ENCODE measurements at places on chromosomes 3 and 15.
A peak's percentile ranks its signal among the peaks of the same experiment; 100 is the strongest.

DNA sequence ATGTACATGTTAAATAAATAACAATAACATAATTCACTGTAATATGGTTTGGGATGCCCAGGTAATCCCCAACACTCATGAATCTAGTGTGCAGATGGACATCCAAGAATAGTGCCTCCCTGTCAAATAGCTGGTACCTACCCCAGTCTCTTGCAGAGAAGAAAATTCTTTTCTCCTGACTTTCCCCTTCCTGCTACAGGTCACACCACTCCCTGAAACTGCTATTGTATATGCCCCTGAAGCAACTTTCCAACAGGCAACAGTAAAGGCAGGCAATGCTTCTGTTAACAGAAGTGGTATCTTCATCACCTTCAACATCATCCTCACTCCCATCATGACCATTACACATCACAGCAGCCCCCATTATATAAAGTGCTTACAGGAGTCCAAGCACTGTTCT, 431.6 kb downstream of the MAGI1 start:
- no peak for DNase-seq

- DNase-seq: peak; percentile 36
Measured at GRCh38 chr15:81297603-81298575, 26.1 kb downstream of the STARD5 start.

- DNase-seq: no peak
Measured at GRCh38 chr3:52831500-52832301, 1.2 kb upstream of the ITIH4 start.

GRCh38 chr3:133742351-133743091, 3.7 kb upstream of the TF start:
- DNase-seq: no peak

GRCh38 chr15:77096138-77096537, 25.2 kb upstream of the TSPAN3 start:
- no peak for DNase-seq

DNA sequence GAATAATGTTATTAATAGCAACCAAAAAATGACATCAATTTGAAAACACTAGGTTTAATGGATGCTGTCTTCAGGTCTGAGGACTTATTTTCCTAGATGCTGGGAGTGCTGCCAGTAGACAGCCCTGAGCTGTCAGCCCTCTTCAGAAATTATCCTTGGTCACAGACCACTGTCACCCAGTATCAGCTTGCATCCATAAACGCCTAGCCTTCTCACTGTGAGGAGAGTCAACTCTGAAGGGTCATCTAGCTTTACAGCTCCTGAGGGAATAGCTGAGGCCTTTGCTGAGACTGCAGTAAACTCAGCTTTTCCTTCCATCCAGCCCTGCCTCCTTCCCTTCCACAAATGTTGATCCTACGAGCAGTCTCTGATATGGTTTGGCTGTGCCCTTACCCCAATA, 19.4 kb upstream of the MNS1 start:
- DNase-seq: no peak

DNA sequence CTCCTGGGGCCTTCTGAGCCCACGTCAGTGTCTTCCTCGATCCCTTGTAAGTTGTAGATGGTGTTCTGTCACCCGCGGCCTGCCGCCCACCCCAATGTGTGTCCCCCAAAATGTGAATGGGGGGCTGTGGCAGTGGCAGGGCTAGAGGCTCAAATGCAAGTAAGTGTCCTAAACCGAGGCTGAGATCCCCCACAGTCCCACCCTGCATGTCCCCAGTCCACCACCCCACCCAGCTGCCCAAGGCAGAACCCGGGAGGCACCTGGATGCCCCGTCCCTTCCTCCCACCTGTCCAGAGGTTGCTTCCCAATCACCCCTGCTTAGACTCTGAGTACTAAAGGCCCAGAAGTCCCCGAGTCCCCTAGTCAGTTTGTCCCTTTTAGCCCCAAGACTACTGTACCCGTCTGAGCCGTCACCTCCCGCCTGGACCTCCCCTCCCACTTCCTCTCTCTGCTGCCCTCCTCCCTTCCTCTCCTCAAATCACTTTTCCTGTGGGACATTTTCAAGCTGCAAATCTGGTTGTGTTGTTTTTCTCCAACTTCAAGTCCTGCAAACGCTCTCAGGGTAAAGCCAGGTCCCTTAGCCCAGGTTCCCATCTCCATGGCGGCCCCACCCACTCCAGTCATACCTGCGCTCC, 11.8 kb upstream of the PLXND1 start:
- DNase-seq: no peak

- DNase-seq: no peak
Measured at GRCh38 chr3:137792626-137793271, 28.6 kb downstream of the SOX14 start.

GRCh38 chr3:78268716-78269668, 1229.1 kb downstream of the ROBO2 start:
- DNase-seq: no peak

- no peak for DNase-seq
Measured at GRCh38 chr15:58726867-58727266, 22.6 kb downstream of the ADAM10 start.

DNA sequence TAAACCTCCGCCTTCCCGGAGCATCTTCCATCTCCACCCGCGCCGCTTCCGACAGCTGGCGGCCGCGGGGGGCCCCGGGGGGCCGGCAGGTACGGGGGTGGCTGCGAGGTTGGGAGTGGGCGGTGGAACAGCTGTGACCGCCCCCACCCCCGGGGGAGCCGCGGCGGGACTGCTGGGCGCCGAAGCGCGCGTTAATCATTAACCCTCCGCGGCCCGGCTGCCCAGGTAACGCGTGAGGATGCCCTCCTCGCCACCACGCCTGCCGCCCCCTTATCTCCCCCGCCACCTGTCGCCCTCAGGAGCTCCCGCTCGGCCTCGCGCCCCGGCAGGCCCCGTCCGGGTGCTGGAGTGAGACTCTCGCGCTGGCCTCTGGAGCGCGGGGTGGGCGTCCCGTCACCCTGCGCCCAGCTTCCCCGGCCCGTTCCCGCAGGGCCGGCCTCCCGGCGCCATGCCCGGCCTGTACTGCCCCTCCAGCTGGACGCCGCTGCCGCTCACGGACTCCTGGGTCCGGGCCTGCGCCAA, 757 bp downstream of the VWA5B2 start:
- peak; percentile 20 for DNase-seq

DNA sequence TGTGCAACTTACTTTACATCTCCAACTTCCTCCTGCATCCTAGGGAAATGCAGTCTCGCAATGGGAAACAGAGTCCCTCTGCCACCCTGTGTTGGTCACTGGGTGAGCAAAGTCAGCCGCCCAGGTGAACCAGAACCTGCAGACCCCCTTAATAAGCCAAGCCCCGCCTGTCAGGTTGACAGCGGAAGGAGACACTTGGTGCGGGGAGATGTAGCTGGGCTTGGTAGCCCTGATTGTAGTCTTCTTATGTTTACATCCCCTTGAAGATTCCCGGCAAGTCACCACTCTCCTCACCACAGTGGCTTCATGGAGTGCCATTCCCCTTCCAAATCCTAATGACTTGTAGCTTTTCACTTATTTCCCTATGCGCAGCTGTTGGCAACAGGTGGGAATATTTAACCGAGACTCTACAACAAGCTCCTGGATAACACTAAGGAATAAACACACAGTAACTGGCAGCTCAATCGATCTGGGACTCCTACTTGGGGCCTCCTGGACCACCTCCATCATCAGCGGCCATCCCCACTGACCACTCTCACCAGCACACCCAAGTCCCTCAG, 17.7 kb upstream of the CLSTN2 start:
- no peak for DNase-seq

DNA sequence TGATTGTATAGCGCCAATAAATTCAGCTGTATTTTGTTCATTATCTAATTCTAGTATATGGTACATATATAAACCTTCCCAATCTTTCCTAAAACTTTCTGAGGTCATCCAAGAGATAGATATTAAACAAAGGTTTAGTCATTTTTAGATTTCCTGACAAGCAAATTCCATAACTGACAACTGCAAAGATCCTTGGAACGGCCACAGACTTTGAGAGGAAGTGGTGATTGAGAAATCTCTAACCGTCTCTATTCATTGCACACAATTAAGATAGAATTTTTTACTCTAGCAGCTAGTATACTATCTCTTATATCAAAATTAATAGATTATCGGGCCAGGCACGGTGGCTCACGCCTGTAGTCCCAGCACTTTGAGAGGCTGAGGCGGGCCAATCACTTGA, 4.7 kb downstream of the CSNK1G1 start:
- DNase-seq: no peak

DNA sequence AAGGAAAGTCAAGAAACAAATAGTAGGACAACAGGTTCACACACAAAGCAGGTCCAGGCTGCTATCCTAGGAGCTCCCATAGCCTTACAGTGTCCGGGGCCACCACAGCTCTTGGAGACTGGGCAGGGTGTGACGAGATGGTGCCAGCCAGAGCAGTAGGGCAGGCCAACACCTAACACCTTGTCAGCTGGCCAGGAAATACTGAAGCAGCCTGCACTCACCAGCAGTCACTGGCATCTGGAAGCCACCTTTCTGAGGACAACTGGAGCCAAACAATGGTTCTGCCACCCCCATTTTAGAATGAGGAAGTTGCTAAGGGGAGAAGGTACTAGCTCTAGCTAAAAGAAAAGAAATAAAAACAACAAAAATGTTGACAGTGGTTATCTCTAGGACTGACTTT, 47.2 kb downstream of the CCDC12 start:
- no peak for DNase-seq

DNA sequence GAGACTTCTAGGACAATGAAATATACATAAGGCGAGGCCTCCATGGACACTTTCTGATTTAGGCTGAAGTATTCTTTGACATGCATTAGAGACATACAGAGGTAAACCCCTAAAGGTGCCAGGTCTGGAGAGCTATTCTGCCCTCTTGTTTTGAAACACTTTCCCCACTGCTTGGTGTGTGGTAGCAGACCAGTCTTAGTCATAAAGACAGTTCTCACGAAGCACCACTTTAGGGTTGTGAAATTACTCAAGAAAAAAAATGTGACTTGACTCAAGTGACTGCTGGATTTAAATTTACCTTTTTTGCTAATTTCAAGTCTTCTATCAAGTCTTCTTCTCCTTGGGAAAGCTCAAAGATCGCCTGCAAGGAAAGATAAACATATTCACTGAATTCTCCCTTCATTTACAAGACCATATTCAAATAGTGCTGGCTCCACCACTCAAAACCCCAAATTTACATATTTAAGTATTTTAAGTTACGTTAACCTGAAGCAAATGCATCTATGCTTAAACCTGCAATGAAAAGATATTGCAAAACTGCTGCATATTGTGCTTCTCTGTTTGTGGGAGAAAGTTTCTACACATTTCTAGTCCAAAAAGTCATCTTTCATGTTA, 48.4 kb downstream of the ARHGEF3 start:
- no peak for DNase-seq

GRCh38 chr3:158347966-158348365, 223.0 kb upstream of the MLF1 start:
- no peak for DNase-seq

- DNase-seq: no peak
Measured at GRCh38 chr3:57752307-57752706, 3.8 kb upstream of the SLMAP start.

DNA sequence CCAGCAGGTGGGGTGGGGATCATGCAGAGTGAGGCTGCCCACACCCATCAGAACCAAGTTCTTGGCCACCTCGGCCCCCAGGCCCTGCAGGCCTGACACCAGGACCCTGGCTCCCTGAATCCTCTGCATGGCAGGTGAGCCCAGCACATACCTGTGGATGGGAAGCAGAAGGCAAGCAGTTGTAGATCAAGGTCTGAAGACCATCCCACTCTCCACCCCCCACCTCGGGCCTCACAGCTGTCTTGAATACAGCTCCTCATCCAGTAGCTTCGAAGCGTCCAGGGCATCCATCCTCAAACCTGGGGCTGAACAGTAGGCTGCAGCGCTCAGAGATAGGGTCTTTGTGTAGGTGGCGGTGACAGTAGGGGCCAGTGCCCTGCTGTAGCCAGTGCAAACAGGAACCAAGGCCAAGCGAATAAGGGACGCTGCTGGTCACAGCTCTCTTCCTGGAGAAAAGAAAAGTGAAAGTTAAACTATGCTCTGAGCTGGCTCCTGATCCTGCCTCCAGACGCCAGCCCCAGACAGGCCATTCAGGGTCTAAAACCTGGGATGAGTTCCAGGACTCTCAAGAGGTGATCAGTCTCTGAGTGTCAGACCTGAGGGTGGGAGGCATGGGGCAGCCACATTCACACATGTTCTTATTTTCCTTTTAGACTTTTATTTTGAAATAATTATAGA, at the start of gene UBA7:
TSS of gene UBA7 (minus strand) at position 457 of the 678 bp plus-strand sequence. CDS start at position 291, 166 bp downstream.
- peak; percentile 53 for DNase-seq

GRCh38 chr3:100830931-100831330, 121.6 kb downstream of the TFG start:
- DNase-seq: no peak

- DNase-seq: no peak
Measured at GRCh38 chr3:60142009-60142408, 1092.2 kb upstream of the CFAP20DC start.

GRCh38 chr15:77180270-77180669, 109.4 kb upstream of the TSPAN3 start:
- DNase-seq: no peak

DNA sequence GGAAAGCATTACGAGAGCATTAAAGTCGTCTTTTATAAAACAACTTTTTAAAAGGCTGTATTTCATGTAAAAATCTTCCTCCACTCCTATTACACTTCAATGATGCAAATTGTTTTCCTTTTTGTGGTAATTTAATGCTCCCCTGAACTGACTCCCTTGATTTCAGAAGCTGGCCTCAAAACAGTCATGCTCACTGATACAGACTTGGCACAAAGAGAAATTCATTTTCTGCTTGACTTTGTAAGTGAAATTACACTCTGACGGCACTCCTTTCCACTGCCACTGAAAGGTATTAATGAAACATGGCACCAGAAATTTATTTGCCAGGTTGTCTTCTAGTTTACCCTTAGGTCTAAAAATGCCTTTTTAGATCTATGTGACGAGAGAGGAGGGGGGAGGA, 215.5 kb downstream of the LRRC3B start:
- DNase-seq: no peak

DNA sequence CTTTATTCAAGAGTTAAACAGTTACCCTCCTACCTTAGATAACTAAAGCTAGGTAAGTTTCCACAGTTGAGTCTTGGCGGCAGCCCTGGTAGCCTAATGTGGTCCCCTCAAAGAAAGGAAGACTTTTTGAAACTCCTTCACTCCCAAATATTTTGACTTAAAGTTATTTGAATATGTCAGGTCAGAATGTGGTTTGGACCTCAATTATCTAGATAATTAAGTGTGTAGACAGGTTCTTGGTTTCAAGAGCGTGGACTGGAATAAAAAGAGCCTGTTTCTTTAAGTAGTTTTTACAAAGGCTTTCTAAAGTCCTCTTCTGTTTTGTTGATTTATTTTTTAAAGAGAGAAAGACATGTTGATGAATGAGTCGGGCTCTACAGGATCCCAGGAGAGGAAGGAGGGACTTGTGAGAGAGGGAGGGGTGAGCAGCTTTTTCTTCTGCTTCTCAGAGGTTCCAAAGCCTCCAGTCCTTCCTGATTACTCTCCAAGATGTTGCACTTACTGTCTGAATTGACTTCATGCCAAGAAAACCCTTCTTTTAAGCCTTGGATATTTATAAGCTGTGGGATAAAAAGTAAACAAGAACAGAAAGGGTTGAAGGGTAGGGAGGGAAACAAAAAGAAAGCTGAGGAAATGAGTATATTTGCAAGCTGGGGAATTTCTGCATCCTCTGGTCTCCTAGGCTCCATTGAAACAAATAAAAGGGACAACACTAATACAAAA, 457.4 kb downstream of the IGSF11 start:
- DNase-seq: no peak

All from CD8-positive, alpha-beta T cell (primary cell).